ENCODE measurements at places on chromosomes 5 and 9.

DNA sequence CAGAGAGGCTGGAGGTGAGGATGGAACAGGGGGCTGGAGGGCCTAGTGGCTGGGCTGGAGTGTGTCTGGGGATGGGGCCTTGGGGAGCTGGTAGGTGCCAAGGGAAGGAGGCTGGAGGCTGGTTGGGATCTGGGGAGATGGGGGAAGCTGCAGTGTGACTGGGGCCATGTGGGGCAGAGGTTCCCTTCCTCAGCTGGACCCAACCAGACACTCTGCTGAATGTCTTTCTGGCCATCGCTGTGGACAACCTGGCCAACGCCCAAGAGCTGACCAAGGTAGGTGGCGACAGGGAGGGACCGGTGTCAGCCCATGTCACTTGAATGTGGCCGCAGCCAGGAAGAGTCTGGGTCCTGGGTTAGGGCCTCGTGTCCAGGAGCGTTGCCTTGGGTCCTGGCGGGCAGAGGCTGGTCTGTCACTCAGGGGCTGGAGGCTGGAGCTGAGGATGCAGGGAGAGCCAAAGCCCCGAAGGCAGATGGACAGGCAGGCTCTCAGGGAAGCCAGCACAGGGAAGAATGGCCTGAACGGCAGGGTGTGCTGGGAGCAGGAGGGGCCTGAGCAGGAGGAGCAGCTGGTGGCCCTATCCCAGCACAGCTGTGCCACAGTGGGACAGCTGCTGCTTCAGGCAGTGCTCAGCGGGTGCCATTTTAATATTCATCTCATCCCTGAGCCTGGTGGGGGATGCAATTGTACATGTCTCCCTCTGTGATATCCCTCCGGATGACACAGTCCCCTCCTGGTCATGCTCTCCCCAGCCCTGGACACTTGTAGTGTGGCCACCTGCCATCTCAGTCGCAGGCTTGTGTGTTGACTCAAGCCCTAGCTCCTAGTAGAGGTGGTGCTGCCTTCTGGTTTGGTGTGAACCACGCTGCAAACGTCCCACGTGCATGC lies 132.5 kb downstream of the CACNA1B start:
- no peak for DNase-seq

DNA sequence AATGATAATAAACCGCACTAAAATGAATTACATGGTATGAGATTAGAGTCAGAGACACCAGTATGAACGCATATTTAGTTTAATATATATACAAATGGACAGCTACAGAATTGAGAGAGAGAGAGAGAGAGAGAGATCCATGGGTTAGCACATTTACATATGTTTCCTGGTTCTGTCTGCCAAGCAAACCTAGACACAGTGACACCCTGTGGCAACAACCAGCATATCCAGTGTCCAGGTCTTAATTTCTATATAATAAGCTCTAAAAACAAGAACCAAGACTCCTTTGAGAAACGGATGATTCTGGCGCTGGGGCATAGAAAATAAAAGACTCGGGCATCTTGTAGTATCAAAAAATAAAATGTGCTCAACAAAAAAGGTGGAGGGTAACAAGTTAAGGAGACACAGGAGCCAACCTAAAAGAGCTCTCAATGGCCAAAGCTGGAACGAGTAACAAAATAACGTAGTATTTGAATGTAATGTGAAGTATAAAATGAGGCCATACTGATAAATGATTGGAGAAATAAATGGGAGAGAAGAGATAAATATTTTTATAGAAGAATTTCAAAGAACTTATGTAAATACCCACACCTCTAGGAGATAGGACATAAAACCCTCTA lies 84.5 kb downstream of the RFX3 start:
- DNase-seq, result peak; percentile 9

DNA sequence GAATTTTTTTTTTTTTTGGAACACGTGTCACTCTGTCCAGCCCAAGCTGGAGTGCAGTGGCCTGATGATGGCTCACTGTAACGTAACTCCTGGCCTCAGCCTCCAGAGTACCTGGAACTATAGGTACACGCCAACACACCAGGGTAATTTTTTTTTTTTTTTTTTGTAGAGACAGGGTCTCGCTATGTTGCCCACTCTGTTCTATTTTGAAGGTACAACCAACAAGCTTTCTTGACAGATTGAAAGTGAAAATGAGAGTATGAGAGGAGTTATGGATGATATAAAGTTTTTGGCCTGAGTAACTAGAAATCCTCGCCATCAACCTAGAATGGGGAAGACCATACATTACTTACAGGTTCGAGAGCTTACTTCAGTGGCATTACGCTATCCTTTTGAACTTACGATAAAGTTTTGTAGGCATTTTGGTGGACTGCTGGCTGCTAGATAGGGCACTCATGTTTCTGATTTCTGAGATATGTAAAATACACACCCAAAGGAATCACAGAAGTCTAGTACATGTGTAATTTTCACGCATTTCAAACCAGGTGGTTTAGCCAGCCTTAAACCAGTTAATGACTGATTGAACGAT lies 806 bp upstream of the CDC42SE2 start:
- DNase-seq, result no peak

- no peak for DNase-seq
Measured at GRCh38 chr5:168786147-168786546, 207.0 kb upstream of the PANK3 start.
